ENCODE measurements at places on chromosomes 11 and 22.

GRCh38 chr11:103494491-103494890, 385.3 kb downstream of the DYNC2H1 start:
- no peak for DNase-seq

- no peak for DNase-seq
Measured at GRCh38 chr11:64396079-64396591, 37.2 kb downstream of the RPS6KA4 start.

DNA sequence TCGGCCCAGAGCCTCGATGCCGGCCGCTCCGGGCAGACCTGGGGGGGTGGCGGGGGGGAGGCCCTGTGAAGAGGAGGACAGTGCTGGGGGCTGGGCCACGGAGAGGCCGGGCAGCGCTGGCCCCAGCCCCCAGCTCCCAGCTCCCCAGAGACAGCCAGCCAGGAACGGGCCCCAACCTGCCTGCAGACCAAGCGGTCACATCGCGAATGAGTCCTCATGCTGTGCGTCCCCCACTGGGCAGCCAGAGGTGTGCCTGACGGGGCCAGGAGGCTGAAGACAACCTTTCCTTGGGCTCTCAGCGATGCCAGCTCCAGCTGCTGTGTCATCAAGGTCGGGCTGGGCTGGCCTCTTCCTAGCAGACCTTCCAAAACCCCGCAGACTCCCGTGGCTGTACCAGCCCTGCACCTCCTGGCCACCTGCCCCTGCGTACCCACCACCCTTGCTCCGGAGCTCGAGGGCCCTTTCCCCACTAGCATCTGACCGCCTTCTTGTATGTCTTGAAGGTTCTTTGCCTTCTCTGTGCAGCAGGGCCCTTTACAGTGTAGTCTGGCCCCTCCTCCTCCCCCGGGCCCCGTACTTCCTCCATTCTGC, 88.4 kb downstream of the CDKN1C start:
- DNase-seq: no peak

DNA sequence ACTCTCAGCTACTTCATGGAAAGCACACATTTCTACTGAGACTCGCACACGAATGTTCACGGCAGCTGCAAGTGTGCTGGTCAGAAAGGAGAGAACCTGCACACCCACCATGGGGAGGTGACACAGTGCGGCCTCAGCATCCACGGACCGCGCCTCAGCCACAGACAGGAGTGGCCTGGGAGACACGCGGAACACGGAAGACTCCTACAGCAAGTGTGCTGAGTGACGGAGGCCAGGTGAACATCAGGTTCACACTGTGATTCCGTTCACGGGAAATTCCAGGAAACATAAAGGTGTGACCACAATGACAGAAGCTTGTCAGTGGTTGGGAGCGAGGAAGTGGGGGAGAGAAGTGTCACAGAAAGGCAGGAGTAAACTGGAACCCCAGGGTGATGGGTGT, 13.3 kb upstream of the MOB2 start:
- DNase-seq: no peak

- no peak for DNase-seq
Measured at GRCh38 chr11:1349327-1350041, 40.1 kb upstream of the TOLLIP start.

GRCh38 chr11:37951996-37952395, 1354.0 kb upstream of the RAG2 start:
- DNase-seq: no peak

- DNase-seq: no peak
Measured at GRCh38 chr22:20430720-20431510, 6.7 kb downstream of the SCARF2 start.

All from stimulated activated CD8-positive, alpha-beta memory T cell treated with anti-CD3 and anti-CD28 coated beads, Interleukin-15, amount 100 ng/mL, for 4 hours (primary cell).